ENCODE measurements at places on chromosomes 4 and X. TPM values are rescaled to one million over a fixed set of nuclear protein-coding genes. Genes with fewer than 3 reads are reported as not detected.

Gene PDGFRA
- total RNA-seq = 3.3 TPM

Gene PDLIM3
- total RNA-seq = 6.2 TPM

Gene ATP1B4
- total RNA-seq = not detected

Gene RBPJ
- 163 TPM for total RNA-seq

Gene MAP3K15
- total RNA-seq = 4.4 TPM

DNA sequence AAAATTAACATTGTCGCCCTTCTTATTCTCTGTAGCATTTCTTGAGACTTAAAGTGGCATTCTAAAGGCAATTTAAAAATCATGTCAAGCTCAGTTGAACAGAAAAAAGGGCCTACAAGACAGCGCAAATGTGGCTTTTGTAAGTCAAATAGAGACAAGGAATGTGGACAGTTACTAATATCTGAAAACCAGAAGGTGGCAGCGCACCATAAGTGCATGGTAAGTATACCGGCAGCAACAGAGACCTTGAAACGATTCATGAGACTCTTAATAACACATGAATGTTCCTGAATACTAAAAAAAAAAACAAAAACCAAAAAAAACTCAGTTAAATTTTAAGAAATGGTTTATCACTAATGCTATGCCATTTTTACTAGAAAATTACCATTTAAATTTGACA is 82.4 kb upstream of the HPRT1 start:
- DNase-seq = no peak

- DNase-seq = no peak
Observed at GRCh38 chrX:57595381-57595811, 3.6 kb downstream of the ZXDB start.

GRCh38 chr4:97548943-97549583 is 594.2 kb downstream of the STPG2 start:
- DNase-seq = no peak

DNA sequence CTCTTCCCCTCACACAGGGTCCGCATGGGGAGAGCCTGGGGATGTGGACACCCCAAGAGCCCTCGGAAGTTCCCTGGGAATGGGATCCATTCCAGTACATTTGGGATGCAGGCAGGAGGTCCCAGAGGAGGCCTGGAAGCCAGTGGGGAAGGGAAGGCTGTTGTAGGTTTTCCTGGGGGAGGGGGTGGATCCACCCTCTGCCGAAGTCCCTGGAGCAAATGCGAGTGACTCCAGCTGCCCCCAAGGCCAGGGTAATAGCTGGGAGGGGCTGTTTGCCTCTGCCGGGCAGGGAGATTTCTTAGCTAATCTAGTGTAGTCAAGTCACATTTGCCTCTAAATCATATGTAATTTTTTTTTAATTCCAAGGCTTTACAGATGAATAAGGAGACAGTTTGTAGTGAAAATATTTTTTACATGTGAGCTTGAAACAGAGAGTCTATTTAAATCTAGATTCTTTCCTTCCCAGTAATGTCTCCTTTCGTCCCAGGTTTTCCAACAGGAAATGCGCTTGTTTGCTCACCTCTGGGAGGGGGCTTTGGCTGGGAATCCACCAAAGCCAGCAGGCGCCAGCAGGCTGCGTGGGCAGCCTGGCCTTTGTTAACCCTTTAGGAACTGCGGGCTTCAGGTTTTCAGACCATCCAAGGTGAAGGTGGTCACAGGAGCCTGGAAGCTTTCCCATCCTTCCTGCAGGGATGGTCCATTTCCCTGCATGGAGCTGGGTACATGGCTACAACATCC is 26.8 kb downstream of the SH3TC1 start:
- DNase-seq = no peak

DNA sequence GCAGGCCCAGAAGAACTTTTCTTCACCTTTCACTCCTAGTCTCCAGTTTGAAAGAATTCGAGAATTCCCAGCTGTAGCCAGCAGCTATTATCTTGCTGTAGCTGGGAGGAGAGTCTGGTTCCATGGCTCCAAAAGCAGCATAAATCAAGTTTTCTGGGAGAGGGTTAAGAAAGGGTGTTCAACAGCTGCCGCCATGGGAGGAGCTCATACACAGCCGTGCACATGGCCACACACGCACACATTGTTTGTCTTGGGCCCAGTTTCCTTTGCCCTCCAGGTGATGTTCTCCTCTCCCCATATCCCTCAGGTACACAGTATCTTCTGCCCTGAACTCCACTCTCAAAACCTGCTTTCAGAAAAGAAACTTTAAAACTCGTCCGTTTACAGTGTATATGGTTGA is 4.1 kb upstream of the GPC3 start:
- DNase-seq = no peak

GRCh38 chr4:59823311-59823710 is 1376.8 kb upstream of the ADGRL3 start:
- no peak for DNase-seq

GRCh38 chr4:13618212-13618806 is 9.2 kb downstream of the BOD1L1 start:
- no peak for DNase-seq

DNA sequence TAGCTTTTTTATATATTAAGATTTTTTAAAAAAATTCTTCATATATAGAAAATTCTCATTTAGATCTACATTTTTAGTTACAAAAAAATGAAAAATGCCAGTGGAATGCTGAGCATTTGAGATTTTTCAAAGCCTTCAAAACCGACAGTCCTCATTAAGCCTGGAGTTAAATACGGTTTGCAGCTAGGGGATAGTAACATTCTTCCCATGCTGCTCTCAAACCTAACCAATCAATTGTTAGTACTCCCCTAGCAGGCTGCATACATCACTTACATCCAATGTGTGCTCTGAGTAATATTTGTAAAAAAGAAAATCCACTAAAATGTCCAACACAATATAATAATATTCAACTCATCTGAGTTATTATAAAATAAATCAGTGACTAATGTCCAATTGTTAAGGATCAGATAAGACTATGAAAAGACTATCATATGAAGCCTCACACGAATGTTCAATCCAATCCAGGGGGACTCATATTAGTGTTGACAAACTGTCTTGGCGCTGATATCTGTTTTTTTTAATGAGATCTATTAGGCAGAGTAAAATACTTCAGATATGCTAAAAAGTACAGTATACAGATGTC is 227.6 kb upstream of the MAB21L2 start:
- DNase-seq = no peak
